ENCODE measurements at places on chromosomes 16 and 17.

DNA sequence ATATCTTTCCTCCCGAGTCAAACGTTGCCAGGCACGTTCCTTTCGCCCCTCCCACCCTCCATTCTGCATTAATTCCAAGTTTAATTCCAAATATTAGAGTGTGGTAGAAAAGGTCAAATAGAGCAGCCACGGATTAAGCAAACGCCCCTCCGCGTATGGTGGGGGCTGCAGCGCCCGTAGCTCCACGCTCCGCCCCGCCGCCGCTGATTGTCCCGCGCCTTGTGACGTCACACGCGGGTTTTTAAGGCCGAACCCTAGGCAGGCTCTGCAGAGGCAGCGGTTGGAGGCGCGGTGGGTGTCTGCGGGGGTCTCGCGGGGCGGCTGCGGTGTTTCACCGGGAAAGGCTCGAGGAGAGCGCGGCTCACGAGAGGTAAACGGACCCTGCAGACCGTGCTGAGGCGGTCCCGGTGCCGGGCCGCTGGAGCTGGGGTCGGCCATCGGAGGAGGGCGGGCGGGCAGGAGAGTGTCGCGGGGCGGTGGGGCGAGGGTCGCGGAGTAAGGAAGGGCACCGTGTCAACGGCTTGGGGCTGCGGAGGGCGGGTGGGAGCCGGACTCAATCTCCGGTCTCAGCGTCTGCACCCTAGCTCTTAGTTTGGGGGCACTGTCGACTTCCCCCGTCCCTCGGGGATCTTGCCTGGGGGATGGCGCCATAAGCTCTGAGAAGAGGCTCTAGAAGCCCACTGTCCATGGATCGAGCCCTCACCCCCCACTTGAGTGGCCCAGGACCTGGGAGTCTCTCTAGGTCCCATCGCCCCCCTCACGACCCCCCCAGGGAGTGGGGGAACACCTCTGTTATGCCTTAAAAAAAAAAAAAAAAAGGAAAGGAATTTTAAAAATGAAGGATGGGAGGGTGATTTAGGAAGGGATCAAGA lies at the start of gene ARL4D:
TSS of gene ARL4D (plus strand) at position 270 of the 872 bp plus-strand sequence. CDS start 740 bp downstream, outside the sequence.
- peak; percentile 96 for DNase-seq

- DNase-seq: no peak
Measured at GRCh38 chr16:67657751-67658518, 2.1 kb downstream of the ACD start.

DNA sequence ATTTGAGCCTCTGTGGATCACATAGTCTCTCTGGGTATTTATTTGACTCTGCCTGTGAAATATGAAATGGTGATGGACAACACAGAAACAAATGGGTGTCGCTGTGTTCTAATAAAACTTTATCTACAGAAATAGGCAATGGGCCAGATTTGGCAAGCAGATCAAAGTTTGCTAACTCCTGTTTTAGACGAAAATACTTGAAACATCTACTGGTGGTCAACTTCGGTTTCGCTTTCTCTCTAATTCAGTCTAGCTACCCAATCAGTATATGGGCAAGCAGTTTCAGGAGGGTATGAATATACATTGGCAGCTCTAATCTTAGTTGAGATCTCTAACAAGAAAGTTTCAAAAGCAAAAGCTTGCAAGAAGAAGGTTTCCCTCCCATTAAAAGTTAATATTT lies 60.1 kb upstream of the DYNLRB2 start:
- DNase-seq: no peak

DNA sequence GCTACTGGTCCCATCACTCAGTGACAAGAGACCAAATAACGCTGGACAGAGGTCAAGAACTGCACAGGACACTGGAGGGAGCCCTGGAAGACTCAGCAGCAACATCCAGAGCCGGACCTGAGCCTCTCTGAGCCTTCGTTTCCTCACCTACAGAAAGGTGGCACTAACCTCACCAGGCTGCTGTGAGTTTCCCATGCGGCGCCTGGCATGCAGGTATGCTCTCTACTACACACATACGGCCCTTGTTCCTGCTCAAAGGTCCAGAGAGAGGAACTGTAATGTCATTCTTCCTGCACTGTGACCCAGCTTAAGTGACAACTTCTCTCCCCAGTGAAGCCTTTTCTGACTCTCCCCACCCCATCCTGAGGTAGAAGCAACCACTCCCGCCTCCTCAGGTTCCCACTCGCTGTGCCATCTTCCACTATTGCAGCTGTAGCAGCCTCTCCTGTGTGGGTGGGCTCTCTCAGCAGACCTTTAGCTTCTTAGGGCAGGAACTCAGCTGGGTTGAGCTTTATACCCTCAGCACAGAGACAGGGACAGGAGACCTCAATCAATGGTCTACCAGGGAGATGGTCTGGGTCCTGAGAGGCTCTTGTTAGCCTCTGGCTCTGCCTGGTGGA lies 43.9 kb upstream of the SREBF1 start:
- DNase-seq: peak; percentile 75

- DNase-seq: no peak
Measured at GRCh38 chr16:9428355-9429005, 337.0 kb downstream of the HAPSTR1 start.

DNA sequence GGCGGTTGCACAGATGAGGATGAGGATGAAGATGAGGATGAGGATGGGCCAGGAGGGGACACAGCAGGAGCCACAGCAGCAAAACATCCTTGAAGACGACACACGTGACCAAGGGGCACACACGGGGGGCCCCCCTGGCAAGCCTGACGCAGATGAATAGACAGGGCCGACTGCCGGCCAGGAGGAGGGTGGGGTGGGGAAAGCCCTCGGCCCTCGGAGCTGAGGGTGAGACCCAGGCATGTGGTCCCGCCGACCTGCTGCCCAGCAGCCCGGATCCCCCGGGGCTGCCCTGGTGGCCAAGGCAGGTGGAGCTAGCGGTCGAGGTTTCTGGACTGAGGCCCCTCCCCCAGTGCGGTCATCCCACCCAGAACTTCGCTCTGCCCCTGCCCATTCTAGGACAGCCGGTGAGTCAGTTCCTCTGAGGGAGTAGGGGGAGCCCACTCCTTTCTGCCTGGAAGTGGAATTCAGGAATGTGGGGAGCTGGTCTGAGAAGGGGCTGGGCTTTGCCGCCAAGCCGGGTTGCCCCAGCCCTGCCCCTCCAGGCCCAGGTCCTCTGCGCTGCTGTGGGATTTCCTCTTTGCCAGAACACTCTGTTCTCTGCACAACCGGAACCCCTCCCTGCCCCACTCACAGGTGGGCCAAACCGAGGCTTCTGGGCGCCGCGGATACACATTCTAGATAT lies 9.9 kb downstream of the CYGB start:
- peak; percentile 44 for DNase-seq

DNA sequence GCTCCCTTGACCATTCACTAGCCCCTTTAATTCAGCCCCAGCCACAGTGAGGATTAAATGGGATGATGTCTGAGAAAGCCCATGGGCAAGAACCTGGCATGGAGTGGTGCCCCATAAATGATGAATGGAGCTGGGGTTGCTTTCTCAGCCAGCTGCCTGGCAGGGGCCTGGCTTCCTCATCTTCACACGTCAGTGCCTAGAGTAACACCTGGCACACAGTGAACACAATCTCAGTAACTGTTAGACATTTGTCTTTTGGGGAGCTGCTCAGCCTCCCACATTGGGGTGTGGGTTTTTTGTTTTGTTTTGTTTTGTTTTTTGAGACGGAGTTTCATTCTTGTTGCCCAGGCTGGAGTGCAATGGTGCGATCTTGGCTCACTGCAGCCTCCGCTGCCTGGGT lies 47.5 kb upstream of the MEOX1 start:
- no peak for DNase-seq

- DNase-seq: peak; percentile 5
Measured at GRCh38 chr16:64882078-64882784, 239.6 kb downstream of the CDH11 start.

Measured in thyroid gland (tissue), 4 donors.